ENCODE measurements at places on chromosomes 1 and 21. TPM values are rescaled to one million over a fixed set of nuclear protein-coding genes. Genes with fewer than 3 reads are reported as not detected.

Gene ANGPTL1
- total RNA-seq: 48.9 TPM

Gene INSRR
- 0.15 TPM for total RNA-seq

Gene NDC1
- 8.4 TPM for total RNA-seq

Gene ZNF669
- 5.0 TPM for total RNA-seq

Gene SLC30A2
- total RNA-seq: 0.12 TPM

Gene UBXN10
- 28.0 TPM for total RNA-seq

Gene GRHL3
- not detected for total RNA-seq

Gene PRAMEF14
- not detected for total RNA-seq

Gene GLIS1
- 0.31 TPM for total RNA-seq

DNA sequence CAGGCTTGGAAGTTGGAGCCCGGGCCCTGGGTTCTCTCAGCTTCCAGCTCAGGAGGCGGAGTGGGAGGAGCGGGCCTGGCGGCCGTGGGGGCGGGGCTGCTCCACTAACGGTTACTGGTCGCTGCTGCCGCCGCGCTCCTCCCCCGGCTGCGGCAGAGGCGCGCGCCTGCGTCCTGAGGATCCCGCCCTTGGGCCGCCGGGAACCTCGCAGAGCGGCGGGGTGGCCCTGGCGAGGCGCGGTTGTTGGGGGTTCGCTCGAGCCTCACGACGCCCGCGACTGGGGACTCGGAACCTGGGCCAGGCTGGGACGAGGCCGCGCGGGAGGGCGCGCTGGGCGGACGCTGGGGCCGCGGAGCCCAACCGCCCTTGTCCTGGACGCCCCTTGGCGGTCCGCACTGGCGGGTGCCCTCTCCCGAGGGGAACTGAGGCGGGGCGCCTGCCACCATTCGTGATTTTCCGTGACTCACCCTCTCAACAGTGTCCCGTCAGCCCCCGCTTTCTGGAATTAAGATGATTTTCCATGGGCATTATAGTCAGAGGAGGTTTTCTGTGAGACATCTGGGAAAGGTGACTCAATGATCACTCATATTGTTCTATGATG lies 34.1 kb downstream of the OR2G3 start:
- H3K36me3 ChIP-seq: no peaks in the 10 kb centered on the region
- no peaks in the 10 kb centered on the region for H3K27me3 ChIP-seq
- no peaks in the 10 kb centered on the region for H3K4me1 ChIP-seq
- H3K27ac ChIP-seq: no peak overlapping the region
- peak overlapping the region; percentile 18 for H3K4me3 ChIP-seq
- no peak for DNase-seq

DNA sequence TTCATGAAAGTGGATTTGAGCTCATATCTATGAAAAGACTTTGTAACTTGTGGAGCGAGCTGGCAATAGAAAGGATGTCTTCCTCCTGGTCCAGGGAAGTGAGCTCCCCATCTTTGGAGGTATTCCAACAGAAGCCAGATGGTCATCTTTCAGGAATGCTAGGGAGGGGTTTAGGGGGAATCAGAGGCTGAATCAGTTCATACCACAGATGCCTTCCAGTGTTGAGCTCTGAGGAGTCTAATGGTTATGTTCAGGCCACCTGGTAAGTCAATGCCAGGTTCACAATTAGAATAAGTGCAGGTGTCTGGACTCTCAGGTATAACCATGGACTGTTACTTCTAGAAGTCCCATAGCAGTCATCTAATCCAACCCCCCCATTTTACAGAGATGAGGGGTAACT lies 119.1 kb downstream of the ACTL8 start:
- no peaks in the 10 kb centered on the region for H3K4me1 ChIP-seq
- no peaks in the 10 kb centered on the region for H3K36me3 ChIP-seq
- no peaks in the 10 kb centered on the region for H3K27me3 ChIP-seq
- DNase-seq: no peak

- no peaks in the 10 kb centered on the region for H3K4me1 ChIP-seq
- H3K27me3 ChIP-seq: no peaks in the 10 kb centered on the region
- peak overlapping the region; percentile 65 for H3K4me3 ChIP-seq
Measured at GRCh38 chr21:33587792-33588484, 546 bp downstream of the DONSON start.

DNA sequence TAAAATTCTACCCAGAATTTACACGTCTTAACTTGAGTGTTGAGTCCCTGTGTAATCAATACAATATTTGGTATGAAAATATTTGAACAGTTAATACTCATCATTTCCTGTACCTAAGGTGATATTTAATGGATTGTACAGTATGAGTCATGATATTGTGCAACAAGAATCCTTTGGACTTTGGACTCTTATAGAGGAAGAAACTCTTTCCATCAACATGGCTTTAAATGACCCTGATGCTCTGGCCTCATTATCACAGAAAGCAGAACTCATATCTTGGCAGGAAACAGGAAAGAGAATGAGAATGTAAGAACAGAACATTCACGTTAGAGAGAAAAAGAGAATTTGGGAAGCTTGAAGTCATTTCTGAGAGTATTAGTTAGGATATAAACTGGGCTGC lies 168.8 kb upstream of the B3GALT2 start:
- no peaks in the 10 kb centered on the region for H3K4me1 ChIP-seq
- no peaks in the 10 kb centered on the region for H3K36me3 ChIP-seq
- no peak overlapping the region for H3K4me3 ChIP-seq

DNA sequence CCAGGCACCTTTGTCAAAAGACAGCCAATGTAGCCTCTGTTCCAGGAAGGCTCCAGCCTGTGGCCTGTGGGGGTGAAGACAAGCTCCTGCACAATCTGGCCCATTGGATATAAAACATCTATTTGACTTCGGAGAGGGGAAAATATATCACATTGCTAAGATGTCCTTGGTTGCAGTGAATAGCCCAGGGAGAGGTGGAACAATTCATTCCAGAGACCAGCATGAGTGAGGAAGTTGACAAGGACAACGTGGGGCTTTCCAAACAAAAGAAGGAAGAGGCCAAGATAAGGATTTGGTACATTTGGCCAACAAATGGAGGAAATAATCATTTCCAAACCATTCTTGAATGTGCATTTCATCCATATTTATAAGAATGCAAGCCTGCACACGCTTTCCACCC lies 187.0 kb downstream of the ETS2 start:
- DNase-seq: no peak
- H3K4me3 ChIP-seq: no peak overlapping the region
- peaks cover 17% of the 10 kb centered on the region for H3K4me1 ChIP-seq

GRCh38 chr1:114505148-114505561 lies 5.8 kb downstream of the TRIM33 start:
- DNase-seq: no peak
- H3K27me3 ChIP-seq: no peaks in the 10 kb centered on the region
- H3K36me3 ChIP-seq: no peaks in the 10 kb centered on the region
- peaks cover 6% of the 10 kb centered on the region for H3K4me1 ChIP-seq
- H3K27ac ChIP-seq: no peak overlapping the region

GRCh38 chr1:51070011-51070410 lies 32.0 kb upstream of the C1orf185 start:
- no peaks in the 10 kb centered on the region for H3K36me3 ChIP-seq
- no peak for DNase-seq
- H3K27me3 ChIP-seq: no peaks in the 10 kb centered on the region
- H3K4me1 ChIP-seq: no peaks in the 10 kb centered on the region

DNA sequence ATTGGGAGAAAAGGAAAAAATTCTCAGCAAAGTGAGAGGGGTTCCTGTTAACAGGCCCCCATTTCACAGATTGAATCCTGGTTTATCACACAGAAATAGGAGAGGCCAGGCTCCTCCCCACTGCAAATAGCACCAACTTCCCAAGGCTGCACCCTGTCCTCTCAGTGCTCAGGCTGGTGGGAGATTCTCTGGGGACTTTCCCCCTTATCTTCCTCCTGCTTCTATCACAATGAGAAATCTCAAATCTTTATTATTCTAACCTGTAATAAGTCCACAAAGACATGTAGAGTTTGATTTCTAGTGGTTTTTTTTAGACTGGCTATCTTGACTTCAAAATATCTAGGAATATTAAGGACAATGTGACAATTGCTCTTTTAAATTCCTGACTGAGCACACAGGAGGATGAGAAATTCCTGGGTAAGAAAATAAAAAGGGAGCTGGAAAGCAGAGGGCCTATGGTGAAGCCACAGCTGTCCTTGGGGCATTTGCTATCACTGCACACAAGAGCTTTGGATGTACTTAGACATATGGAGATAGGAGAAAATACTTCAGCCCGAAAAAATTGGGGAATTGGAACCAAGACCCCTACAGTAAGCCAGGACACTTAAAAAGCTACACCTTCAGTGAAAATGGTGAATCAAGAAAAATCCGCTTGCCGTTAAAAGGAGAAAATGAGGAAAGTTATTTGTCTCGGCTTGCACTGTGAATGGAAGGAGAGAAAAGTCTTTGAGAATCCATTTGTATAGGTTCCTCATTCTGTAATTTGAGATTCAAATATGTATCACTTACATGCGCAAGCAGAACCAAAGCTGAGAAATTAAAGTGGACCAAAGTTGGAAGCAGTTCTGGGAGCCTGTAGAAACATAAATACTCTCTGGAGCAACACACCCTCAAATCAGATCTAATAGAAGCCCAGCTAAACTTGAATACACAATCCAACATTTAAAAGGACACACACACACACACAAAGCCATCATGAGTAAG lies 65.9 kb upstream of the C1orf105 start:
- peaks cover 11% of the 10 kb centered on the region for H3K4me1 ChIP-seq
- no peaks in the 10 kb centered on the region for H3K27me3 ChIP-seq
- no peak for DNase-seq
- no peak overlapping the region for H3K4me3 ChIP-seq
- no peak overlapping the region for H3K27ac ChIP-seq

- H3K27ac ChIP-seq: no peak overlapping the region
- H3K4me1 ChIP-seq: no peaks in the 10 kb centered on the region
- no peak overlapping the region for H3K4me3 ChIP-seq
- no peaks in the 10 kb centered on the region for H3K36me3 ChIP-seq
- no peak for DNase-seq
Measured at GRCh38 chr1:59421232-59421920, 124.5 kb downstream of the FGGY start.

DNA sequence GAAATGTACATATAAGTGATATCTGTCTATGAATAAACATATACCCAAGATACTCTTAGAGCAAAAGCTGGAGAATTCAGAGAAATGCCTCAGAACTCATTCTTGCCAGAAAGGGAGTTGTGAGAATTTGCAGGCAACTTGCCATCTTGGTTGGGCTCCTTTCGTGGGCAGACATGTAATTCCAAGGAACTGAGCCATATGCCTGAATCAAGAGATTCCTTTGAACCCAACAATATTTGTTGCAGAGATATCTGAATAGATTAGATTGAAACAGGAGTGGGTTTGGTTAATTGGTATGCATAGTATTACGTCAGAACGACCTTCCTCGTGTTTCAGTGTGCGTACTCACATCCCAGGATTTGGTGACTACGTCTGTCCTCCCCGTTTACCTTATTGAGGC lies 67.0 kb downstream of the TGFB2 start:
- no peak overlapping the region for H3K27ac ChIP-seq
- H3K4me1 ChIP-seq: no peaks in the 10 kb centered on the region
- no peaks in the 10 kb centered on the region for H3K27me3 ChIP-seq
- no peak overlapping the region for H3K4me3 ChIP-seq
- no peaks in the 10 kb centered on the region for H3K36me3 ChIP-seq
- DNase-seq: no peak

DNA sequence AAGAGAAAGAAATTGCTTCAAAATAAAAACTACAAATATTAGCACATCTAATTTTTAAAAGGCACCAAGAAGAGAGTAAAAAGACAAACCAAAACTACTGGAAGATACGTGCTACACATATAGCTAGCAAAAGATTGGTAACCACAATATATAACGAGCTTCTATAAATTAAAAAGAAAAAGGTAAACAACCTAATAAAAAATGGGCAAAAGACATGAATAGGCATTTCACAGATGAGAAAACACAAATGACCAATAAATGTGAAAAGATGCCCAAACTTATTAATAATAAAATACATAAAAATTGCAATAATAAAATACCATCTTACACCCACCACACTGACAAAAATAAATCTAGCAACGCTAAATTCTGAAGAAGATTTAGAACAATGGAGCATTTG lies 26.2 kb downstream of the LEMD1 start:
- H3K27me3 ChIP-seq: no peaks in the 10 kb centered on the region
- H3K36me3 ChIP-seq: no peaks in the 10 kb centered on the region
- no peaks in the 10 kb centered on the region for H3K4me1 ChIP-seq
- DNase-seq: no peak

GRCh38 chr1:1959840-1960479 lies 40.9 kb upstream of the TMEM52 start:
- DNase-seq: peak; percentile 75
- H3K27me3 ChIP-seq: no peaks in the 10 kb centered on the region
- H3K36me3 ChIP-seq: no peaks in the 10 kb centered on the region
- peaks cover 1% of the 10 kb centered on the region for H3K4me1 ChIP-seq

GRCh38 chr1:75969550-75969949 lies 37.3 kb upstream of the ASB17 start:
- H3K4me3 ChIP-seq: no peak overlapping the region
- DNase-seq: no peak
- no peak overlapping the region for H3K27ac ChIP-seq
- H3K4me1 ChIP-seq: no peaks in the 10 kb centered on the region
- no peaks in the 10 kb centered on the region for H3K27me3 ChIP-seq
- H3K36me3 ChIP-seq: no peaks in the 10 kb centered on the region

DNA sequence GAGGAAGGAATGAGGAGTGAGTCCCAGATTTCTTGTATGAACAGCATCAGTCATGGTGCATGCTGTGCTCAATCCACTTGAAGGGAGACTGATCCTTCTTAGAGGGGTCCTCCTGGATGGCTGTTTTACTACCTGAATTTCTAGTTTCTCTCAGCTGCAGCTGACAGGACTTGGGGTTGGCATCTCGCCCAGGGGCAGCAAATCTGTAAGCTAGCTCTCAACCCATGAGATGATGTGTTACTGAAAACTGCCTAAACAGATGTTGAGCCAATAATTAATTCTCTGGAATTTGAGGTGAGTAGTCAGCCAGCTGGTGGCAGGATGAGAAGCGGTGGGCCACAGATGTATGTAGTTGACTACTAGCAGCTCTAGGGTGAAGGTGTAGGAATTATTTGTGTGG lies 19.6 kb downstream of the BACH1 start:
- no peaks in the 10 kb centered on the region for H3K36me3 ChIP-seq
- H3K4me3 ChIP-seq: no peak overlapping the region
- peaks cover 14% of the 10 kb centered on the region for H3K4me1 ChIP-seq

GRCh38 chr1:111203681-111204200 lies 3.3 kb upstream of the DENND2D start:
- peak; percentile 44 for DNase-seq
- no peaks in the 10 kb centered on the region for H3K27me3 ChIP-seq
- H3K36me3 ChIP-seq: no peaks in the 10 kb centered on the region
- H3K4me1 ChIP-seq: no peaks in the 10 kb centered on the region
- no peak overlapping the region for H3K27ac ChIP-seq
- H3K4me3 ChIP-seq: peak overlapping the region; percentile 62
